ENCODE measurements at places on chromosomes 2 and 18.

DNA sequence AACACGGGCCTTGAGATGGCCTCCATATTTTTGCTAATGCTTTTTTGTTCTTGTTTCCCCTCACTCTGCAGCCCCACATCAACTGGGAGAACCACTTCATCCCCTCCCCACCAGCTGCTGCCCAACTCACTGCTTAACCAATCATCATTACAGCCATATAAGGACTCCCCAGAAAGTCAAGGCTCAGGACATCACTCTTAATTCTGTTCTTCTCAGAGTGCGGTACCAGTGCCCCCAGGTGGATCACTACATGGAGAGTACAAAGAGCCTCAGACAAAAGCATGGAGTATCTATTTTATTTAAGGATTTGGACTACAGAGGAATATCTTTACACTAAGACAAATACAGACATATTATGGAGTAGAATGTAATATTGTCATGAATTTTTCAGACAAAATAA is 340.6 kb downstream of the PAX3 start:
- DNase-seq: no peak

GRCh38 chr2:15747603-15748471 is 156.2 kb downstream of the DDX1 start:
- DNase-seq: no peak

GRCh38 chr2:40113997-40114396 is 334.9 kb upstream of the THUMPD2 start:
- no peak for DNase-seq

DNA sequence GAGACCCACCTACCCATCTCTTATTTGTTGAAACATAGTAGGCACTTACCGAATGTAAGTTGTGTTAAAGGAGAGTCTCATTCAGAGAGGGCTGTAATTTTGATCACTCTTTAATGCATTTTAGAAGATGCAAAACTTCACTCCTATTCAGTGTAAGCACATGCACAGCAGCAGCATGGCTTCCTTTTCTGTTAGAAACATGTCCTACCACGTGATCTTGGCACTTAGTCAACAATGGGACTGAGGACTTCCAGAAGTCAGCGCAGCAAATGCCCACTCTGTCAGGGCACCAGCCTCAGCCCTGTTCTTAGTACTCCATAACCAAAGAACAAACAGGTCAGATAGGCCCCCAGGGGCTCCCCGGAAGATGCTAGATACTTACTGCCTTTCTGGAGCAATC is 456.5 kb downstream of the METTL4 start:
- no peak for DNase-seq

- no peak for DNase-seq
These were observed 72.4 kb upstream of the SLC66A3 start for GRCh38 chr2:11082880-11083279.

GRCh38 chr2:132417430-132418035 is 928 bp downstream of the GPR39 start:
- no peak for DNase-seq

- no peak for DNase-seq
These were observed 52.9 kb upstream of the SERPINB2 start for GRCh38 chr18:63834471-63835113.

DNA sequence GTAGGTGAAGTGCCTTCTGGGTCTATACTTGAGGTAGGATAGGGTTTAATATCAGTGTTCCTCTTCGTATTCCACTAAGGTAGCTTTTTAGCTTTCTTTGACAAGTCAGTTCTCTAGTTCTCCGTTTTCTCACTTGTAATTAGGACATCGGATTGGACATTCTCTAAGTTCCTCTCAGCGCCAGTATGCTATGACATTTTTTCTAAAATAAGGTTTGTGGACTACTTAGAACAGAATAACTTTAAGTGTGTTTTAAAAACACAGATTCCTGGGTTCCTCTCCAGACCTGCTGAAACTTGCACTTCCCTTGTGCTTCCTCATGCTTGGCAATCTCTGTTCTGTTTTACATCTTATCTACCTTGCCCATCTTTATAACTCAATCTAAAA is 69.3 kb upstream of the YWHAQ start:
- no peak for DNase-seq

DNA sequence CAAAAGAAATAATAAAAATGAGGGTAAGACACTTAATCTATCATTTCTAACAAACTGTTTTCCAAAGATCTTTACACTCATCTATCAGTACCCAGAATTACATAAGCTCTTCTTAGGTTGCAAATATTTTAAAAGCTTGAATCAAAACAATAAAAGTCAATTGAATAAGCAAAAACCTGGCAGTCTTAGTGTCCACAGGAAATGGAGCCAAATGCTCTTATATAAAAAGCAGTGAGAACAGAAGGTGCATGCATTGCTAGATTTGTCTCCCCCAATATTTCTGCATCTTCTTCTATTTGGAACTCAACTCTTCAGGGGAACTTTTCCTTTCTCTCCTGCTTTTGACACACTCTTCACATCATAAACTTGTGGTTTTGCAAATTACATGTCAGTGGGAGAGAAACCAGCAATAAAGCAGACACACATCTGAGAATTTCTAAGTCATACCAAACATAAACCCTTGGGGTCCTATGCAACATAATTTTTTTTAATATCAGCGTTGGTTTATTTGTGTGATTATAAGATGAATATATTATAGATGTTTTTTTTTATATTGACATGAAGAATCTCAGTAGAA is 343.9 kb upstream of the ACVR2A start:
- no peak for DNase-seq

GRCh38 chr2:74507926-74508520 is 528 bp upstream of the PCGF1 start:
- DNase-seq: no peak

DNA sequence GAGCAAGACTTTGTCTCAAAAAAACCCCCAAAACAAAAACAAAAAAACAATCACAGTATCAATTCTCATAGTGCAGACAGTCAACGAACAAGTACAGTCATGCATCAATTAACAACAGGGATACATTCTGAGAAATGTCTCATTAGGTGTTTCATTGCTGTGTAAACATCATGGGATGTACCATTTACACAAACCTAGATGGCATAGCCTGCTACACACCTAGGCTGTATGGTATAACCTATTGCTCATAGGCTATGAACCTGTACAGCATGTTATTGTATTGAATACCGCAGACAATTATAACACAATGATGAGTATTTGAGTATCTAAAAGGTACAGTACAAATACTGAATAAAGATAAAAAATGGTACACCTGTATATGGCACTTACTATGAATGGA is 67.8 kb upstream of the LMAN1 start:
- no peak for DNase-seq

GRCh38 chr2:85253890-85254289 is 73.9 kb downstream of the TGOLN2 start:
- DNase-seq: no peak

DNA sequence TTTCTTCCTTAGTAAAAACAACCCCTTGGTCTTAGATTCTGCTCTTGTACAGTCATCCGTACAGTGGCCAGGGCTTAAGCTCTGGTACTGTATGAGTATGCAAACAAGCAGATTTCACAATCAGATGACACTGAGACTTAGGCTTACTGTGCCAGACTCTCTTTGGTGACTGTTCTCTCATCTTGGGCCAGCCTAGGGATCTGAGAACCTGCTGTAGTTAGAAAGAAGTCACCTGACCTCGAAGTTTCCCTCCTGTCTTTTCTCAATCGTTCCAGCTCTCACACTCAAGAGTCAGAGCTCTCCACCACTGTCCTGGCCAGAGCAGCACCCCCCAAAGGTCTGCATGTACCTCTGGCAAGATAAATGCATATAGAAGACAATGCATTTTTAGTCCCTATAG is 63.2 kb downstream of the ZEB2 start:
- DNase-seq: no peak

DNA sequence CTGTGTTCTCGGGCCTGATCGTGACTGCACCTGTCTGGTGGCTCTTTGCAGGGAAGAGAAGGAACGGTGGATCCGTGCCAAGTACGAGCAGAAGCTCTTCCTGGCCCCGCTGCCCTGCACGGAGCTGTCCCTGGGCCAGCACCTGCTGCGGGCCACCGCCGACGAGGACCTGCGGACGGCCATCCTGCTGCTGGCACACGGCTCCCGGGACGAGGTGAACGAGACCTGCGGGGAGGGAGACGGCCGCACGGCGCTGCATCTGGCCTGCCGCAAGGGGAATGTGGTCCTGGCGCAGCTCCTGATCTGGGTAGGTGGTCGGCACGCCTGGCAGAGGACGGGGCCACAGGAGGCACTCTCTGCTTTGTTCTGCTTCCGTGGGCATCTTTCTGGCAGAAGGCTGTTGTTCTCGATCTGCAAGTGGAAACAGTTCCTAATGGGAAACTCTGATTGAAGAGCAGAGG is 48.0 kb downstream of the GBX2 start:
- DNase-seq: no peak

DNA sequence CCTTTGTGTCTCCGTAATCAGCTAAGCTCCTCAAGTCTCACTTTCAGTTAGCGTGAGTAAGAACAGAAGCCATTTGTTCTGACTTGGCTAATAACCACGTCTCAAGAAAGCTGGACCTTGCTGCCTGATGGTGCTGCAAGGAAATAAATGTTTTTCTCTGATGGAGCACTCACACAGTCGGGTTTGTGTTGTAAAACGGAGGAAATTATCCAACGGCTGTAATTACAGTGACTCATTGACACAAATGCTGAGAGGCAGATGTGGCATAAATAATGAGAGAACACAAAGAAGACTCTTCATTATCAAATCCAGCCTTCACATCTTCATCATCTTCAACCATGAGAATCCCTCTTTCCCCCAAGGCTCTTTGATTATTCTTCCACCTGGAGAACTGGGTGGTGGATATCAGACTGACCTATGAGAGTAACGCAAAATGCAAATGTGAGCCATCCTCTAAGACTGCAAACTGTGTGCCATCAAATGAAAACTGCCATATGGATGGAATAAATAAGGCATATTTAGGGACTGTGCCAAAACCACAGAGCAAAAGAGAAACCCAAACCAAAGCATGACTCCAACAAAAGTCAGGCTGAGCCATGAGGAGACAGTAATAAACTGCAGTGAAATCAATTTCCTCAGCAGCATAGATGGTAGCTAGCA is 252.6 kb downstream of the RND3 start:
- DNase-seq: no peak

GRCh38 chr2:226551522-226552250 is 247.9 kb downstream of the IRS1 start:
- DNase-seq: no peak

DNA sequence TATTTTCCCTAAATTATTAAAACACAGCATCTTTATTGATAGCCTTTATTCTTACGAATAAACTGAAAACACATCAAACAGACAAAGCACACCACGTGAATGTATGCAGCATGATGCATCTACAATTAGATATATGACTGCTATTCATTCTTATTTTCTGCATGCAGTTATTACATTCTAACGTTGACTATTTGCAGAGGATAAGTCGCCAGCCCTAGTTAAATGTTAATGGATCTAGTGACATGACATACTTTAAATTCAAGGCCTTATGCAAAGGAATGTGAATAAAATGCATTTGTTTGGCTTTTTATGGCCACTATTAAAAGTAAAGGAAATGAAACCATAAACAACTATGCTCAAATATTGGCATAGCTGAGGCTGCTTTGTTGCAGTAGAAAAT is 172.4 kb downstream of the MAP2 start:
- DNase-seq: no peak

GRCh38 chr2:186716899-186717298 is 23.0 kb downstream of the FAM171B start:
- no peak for DNase-seq

DNA sequence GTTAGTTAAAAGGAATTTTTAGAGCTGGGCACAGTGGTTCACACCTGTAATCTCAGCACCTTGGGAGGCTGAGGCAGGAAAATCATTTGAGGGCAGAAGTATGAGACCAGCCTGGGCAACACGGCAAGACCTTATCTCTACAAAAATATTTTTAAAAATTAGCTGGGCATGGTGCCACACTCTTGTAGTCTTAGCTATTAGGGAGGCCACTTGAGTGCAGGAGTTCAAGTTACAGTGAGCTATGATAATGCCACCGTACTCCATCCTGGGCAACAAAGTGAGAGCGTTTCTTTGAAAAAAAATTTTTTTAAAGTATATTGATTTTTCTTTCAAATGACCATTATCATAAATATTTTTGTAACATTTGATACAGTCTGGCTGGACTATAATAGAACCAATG is 93.6 kb upstream of the FAM117B start:
- no peak for DNase-seq

DNA sequence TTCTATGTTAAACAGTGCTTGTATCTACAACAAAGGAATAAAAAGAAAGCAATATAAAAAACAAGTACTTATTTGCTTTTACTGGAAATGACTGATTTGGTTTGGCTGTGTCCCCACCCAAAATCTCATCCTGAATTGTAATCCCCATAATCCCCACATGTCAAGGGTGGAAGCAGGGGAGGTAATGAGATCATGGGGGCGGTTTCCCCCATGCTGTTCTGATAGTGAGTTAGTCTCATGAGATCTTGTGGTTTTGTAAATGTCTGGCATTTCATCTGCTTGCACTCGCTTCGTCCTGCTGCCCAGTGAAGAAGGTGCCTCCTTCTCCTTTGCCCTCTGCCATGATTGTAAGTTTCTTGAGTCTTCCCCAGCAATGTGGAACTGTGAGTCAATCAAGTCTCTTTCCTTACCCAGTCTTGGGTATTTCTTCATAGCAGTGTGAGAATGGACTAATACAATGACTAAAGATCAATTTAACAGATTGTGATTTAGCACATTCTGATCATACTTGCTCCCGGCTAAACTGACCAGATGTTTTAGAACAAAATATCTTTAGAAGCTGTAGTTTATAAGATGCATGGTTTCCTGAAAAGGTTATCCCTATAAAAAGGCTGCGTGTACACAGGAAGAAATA is 19.9 kb downstream of the PTH2R start:
- DNase-seq: no peak

DNA sequence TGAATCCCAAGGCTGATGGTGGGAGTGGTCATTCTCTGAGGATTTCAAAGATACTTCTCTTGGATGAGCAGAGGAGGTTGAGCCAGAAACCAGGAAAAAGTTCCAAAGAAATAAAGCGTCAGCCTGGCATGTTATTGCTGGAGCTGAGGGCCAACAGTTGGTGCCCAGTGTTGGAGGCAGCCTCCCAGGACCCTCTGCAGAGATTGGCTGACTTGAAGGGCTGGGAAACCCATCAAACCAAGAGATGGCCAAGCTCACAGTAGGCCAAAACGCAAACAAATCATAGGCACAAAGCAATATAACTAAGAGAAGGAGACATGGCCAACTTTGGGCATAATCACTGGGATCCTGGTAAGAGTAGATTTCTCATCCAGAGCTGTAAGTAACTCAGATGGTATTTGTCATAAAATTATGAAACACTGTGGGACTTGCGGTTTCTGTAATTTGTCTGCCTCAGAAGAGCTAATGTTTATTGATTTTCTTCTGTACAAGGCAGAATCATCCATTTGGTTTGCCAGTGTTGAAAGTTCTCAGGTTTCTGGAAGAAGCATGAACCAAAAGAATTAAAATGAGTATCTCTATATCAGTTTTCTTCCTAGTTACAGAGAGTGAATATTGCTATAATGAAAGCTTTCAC is 108.3 kb downstream of the ATL2 start:
- no peak for DNase-seq

- DNase-seq: no peak
These were observed 31.8 kb downstream of the ARHGAP15 start for GRCh38 chr2:143160732-143161707.

Measured in stimulated activated CD4-positive, alpha-beta T cell treated with anti-CD3 and anti-CD28 coated beads, Interleukin-2, amount 100 ng/mL, for 48 hours (primary cell).